Glutamatergic neuron (in vitro differentiated cells): ENCODE measurements at places on chromosomes 7 and 10. TPM values are rescaled to one million over a fixed set of nuclear protein-coding genes. Genes with fewer than 3 reads are reported as not detected.

Gene SMO
- total RNA-seq: 5.9 TPM

GRCh38 chr10:77233466-77233865 lies 404.1 kb downstream of the KCNMA1 start:
- no peak overlapping the region for H3K27ac ChIP-seq
- H3K4me3 ChIP-seq: no peak overlapping the region
- DNase-seq: no peak
- H3K36me3 ChIP-seq: no peaks in the 10 kb centered on the region

DNA sequence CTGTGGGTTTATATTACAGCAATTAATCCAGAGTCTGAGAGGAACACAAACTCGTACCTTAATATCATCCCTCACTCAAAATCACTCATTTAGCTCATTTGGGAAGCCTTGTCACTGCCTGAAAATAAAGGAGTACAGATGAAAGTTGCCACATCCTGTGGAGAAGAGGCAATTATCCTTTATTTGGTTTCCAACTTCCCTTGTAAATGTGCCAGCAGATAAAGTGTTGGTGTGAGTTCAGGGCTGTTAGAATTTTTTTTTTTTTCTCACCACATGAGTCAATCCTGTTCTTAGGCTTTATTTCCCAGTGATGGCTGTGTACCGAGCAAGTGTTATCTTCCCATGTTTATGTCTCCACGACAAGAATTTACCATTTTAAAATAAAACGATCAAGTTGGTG lies 99.0 kb upstream of the SMIM30 start:
- H3K4me1 ChIP-seq: no peaks in the 10 kb centered on the region
- H3K27ac ChIP-seq: no peak overlapping the region
- H3K4me3 ChIP-seq: no peak overlapping the region
- no peaks in the 10 kb centered on the region for H3K36me3 ChIP-seq

Gene SNCG
- total RNA-seq: 431 TPM

DNA sequence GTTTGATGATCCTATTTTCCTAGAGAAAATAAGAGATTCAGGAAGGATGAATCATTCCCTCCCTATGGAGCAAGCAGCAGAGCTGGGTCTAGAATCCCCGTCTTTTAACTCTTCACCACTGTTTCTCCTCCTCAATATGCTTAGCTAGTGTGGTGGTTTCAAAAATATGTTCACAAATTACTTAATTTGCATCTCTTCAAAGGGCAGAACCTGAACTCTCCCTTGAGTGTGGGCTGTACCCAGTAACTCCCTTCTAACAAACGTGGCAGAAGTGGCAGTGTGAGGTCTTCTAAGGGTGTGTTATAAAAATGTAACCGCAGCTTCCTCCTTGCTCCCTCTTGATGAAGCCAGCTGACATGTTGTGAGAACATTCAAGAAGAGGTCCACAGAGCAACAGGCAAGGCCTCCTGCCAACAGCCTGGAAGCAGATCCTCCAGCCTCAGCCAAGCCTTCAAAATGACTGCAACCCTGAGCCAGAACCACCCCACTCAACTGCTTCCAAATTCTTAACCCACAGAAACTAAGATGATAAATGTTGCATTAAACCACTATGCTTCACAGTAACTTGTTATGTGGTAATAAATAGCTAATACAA lies 36.6 kb downstream of the SRPK2 start:
- no peak for DNase-seq
- H3K4me1 ChIP-seq: peaks cover 13% of the 10 kb centered on the region
- H3K27ac ChIP-seq: peak overlapping the region; percentile 29
- no peak overlapping the region for H3K4me3 ChIP-seq
- no peaks in the 10 kb centered on the region for H3K27me3 ChIP-seq

GRCh38 chr7:65448816-65449504 lies 75.3 kb downstream of the ZNF92 start:
- H3K4me3 ChIP-seq: no peak overlapping the region
- no peak overlapping the region for H3K27ac ChIP-seq
- peaks cover 5% of the 10 kb centered on the region for H3K36me3 ChIP-seq
- no peaks in the 10 kb centered on the region for H3K4me1 ChIP-seq
- DNase-seq: no peak

Gene INA
- 625 TPM for total RNA-seq

GRCh38 chr10:87703771-87704170 lies 44.1 kb downstream of the PAPSS2 start:
- H3K4me3 ChIP-seq: no peak overlapping the region
- DNase-seq: no peak
- H3K27me3 ChIP-seq: peaks cover 1% of the 10 kb centered on the region
- no peaks in the 10 kb centered on the region for H3K4me1 ChIP-seq
- no peaks in the 10 kb centered on the region for H3K36me3 ChIP-seq
- H3K27ac ChIP-seq: no peak overlapping the region

- peaks cover 92% of the 10 kb centered on the region for H3K4me1 ChIP-seq
- peak overlapping the region; percentile 32 for H3K4me3 ChIP-seq
- H3K27ac ChIP-seq: peak overlapping the region; percentile 4
Measured at GRCh38 chr7:70571403-70571934, 560.5 kb upstream of the GALNT17 start.

DNA sequence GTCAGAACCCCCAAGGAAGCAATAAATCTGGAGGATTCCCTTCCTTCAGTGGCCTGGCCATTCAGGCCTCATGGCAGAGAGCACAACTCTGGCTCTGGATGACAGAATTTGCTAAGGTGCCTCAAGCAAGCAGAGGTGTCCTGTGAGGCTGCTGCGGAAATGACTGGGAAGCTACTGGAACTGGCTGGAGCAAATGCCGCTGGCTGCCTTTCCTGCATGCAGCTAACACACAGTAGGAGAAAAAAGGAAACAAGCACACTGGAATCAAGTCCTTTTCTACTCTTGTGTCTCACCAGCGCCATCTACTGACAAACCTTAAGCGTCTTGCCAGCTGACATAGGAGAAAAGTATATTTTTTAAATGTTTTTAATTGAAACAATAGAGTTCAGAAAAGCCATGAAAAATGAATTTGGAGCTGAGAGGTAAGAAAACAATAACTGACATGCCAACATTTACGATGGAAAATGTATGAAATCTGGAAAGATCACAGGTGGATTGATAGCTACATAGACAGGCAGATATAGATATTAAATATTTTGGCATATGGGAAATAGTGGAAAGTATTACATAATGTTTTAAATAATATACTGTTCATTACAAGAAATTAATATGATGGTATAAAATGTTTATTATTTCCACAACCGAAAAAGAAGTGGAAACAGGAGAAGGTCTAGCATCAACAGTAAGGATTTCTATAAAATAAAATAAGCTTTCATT lies 951.6 kb downstream of the ANKRD7 start:
- no peaks in the 10 kb centered on the region for H3K4me1 ChIP-seq
- H3K27ac ChIP-seq: no peak overlapping the region
- H3K36me3 ChIP-seq: no peaks in the 10 kb centered on the region

Gene VIPR2
- total RNA-seq: not detected

DNA sequence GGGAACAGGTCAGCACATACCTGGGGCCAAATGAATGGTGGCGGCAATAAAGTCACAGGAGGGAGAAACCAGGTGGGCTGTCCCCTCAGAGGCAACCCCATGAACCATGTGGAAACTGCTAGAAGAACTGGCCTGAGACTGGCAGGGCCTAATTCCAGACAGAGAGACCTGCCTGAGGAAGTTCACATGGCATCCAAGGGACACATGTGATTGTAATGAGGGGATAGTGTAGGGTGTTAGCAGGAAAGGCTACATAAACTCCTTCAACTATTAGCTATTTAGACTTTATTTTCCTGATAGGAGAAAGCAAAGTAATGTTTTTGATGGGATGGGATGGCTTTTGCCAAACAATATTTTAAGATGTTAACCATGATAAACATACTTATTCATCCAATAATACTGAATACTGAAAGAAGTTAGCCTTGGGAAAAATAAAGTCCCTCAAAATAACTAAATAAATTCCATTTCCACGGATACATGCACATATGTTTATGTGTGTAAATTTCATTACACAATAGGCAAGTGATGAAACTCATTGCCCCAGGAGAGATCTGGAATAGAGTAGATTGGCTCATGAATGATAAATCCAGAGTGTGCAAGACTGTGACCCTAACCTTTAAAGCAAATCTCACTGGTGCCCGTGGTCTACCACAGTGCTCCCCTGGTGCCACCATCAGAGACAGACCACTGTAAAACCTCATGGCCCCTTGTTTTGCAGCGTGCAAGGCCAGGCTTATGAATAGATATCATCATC lies 137.0 kb downstream of the NRF1 start:
- H3K27me3 ChIP-seq: peaks cover 5% of the 10 kb centered on the region
- peaks cover 15% of the 10 kb centered on the region for H3K4me1 ChIP-seq
- peaks cover 11% of the 10 kb centered on the region for H3K36me3 ChIP-seq
- no peak overlapping the region for H3K27ac ChIP-seq
- H3K4me3 ChIP-seq: no peak overlapping the region

DNA sequence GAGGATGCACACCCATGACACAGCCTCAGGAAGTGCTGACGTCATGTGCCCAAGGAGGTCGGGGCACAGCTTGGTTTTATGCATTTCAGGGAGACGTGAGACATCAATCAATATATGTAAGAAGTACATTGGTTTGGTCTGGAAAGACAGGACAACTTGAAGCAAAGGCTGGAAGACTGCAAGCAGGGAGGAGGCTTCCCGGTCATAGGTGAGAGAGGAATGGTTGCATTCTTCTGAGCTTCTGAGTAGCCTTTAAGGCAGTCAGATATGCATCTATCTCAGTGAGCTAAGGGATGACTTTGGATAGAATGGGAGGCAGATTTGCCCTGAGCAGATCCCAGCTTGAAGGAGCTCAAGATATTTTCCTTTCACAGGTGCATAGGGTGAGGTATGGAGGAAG lies 349.5 kb downstream of the TYW1 start:
- no peak overlapping the region for H3K4me3 ChIP-seq
- no peak for DNase-seq
- H3K36me3 ChIP-seq: peaks cover 9% of the 10 kb centered on the region
- H3K27ac ChIP-seq: no peak overlapping the region
- no peaks in the 10 kb centered on the region for H3K27me3 ChIP-seq

Gene TMEM225B
- 0.66 TPM for total RNA-seq

- H3K4me3 ChIP-seq: no peak overlapping the region
- H3K27ac ChIP-seq: no peak overlapping the region
- H3K36me3 ChIP-seq: no peaks in the 10 kb centered on the region
Measured at GRCh38 chr7:144255471-144255897, 9.1 kb downstream of the OR2A7 start.

DNA sequence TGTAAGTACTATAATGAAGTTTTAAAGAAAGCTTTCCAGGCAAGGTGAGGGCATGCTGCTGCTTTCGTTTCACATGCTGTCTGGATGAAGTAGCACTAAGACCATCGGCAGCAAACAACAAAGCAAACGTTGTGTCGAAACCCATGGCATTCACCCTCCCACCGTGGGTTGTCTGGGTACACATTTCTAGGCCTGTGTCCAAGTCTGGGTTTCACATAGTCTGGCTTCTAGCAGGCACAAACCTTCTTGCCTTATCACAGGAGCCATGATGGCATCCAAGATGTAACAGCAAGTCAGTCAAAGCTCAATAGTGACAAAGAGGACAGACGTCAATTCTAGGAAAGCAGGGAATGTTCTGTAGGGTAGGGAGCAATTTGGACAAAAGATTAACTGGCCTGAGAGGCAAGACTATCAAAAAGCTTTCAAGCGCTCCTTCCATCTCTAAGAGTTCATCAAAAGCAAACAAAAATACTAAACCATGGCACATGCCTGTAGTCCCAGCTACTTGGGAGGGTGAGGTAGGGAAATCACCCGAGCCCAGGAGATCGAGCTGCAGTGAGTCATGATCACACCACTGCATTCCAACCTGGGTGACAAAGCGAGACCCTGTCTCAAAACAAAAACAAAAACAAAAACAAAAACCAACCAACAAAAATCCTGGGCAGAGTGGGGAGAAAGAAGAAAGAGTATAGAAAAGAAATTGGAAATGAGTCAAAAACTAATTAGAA lies 42.7 kb downstream of the PAXIP1 start:
- no peaks in the 10 kb centered on the region for H3K36me3 ChIP-seq
- no peaks in the 10 kb centered on the region for H3K27me3 ChIP-seq

DNA sequence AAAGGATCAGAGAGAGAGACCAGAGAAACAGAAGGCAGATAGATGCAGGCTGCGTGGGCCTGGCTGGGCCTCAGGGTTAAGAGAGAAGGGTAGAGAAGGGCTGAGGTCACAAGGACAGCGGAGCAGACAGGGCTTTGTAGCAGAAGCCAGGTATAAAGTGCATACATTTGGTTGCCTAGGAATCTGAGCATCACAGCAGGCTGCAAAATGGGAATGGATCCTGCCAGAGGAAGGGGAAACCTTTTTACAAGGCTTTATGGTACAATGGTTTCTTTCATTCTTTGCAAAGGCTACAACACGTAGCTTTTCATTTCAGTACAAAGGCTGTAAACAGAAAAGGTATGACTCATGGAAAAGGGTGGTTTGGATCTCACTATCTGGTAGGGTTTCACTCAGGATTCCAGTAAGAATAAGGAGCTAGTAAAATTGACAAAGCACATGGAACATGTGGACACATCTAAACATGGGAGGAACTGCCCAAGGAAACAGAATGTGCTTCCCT lies 275.1 kb downstream of the DOCK4 start:
- no peak overlapping the region for H3K27ac ChIP-seq
- H3K4me3 ChIP-seq: no peak overlapping the region
- H3K27me3 ChIP-seq: no peaks in the 10 kb centered on the region
- no peaks in the 10 kb centered on the region for H3K4me1 ChIP-seq

Gene OR2A1
- total RNA-seq: not detected

- no peaks in the 10 kb centered on the region for H3K27me3 ChIP-seq
- DNase-seq: no peak
- no peak overlapping the region for H3K27ac ChIP-seq
- H3K36me3 ChIP-seq: no peaks in the 10 kb centered on the region
- no peak overlapping the region for H3K4me3 ChIP-seq
- H3K4me1 ChIP-seq: no peaks in the 10 kb centered on the region
Measured at GRCh38 chr10:22976534-22976933, 48.7 kb downstream of the ARMC3 start.

DNA sequence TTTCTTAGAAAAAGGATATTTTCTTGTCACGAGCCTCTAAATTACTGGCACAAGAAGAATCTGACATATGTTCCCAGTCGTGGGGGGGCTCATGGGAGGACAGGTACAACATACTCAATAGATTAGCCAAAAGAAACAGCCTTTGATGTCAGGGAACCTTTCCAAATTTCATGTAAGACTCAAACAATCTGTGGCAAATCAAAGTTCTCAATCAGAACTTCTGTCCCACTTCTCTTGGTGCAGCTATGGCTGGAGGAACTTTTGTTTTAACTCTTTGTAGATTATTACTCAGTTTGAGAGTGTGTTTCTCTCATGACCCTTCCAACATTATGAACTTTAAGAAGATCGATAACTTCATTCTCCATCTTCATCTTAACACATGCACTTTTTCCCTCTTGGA lies 114.3 kb upstream of the ARID5B start:
- no peak overlapping the region for H3K4me3 ChIP-seq
- no peak overlapping the region for H3K27ac ChIP-seq
- no peak for DNase-seq
- no peaks in the 10 kb centered on the region for H3K4me1 ChIP-seq
